ENCODE measurements at places on chromosomes 12 and 14.
A peak's percentile ranks its signal among the peaks of the same experiment; 100 is the strongest.

DNA sequence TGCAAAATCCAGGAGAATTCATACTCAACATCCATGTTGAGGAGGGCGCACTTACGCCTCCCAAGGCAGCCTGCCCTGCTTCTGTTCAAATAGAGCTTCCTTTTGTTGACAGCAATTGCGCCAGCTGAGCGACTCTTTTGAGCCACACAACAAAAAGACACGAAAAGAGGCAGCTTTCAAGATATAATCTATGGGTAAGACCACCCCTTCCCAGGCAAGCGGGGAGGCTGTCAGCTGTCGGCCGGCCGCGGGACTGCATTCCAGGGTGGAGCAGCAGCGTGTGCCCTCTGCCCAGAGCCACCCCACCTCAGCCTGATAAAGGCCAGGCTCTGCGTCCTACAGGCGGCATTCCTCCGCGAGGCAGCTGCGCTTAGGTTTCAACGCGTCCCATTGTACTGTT lies 15.8 kb upstream of the STAB2 start:
- DNase-seq, result no peak

DNA sequence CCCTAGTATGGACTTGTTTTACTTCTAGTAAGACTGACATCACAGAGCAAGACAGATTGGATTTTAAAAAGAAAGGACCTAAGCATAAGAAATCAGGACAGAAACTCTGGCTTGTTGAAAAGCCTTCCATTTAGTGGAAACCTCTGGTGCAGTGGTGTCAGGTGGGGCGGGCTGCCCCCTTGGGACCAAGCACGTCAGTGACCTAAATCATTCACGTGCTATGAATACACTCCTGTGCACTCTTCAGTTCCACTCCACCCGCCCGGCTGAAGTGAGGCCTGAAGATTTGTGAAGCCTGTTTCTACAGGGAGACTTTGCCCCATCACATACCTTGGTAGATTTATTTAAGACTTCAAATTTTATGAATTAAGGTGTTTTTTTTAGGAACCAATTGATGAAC lies 58.2 kb upstream of the STRN3 start:
- DNase-seq, result no peak

GRCh38 chr14:93970585-93970964 lies 5.8 kb downstream of the ASB2 start:
- DNase-seq, result peak; percentile 81

GRCh38 chr12:59833408-59833807 lies 237.6 kb downstream of the SLC16A7 start:
- no peak for DNase-seq

DNA sequence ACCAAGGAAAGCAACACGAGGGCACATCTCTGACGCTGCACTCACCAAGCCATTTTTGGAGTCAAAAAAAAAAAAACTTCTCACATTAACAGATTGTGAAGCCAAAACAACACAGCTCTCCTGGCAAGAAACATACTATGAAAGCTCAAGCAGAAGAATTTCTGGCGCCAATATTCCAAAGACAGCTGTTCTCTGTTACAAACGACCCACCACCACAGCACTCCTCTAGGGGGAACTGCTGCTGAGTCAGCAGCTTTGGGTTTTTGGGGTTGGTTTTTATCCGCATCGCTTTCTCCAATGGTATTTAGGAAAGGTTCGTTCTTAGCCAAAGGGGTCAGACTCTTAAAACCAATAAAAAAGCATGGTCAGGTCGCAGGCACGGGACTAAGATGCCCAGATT lies 379.4 kb downstream of the RPS29 start:
- peak; percentile 99 for DNase-seq

- DNase-seq, result no peak
Measured at GRCh38 chr12:69007101-69007854, 74.3 kb upstream of the CPM start.

DNA sequence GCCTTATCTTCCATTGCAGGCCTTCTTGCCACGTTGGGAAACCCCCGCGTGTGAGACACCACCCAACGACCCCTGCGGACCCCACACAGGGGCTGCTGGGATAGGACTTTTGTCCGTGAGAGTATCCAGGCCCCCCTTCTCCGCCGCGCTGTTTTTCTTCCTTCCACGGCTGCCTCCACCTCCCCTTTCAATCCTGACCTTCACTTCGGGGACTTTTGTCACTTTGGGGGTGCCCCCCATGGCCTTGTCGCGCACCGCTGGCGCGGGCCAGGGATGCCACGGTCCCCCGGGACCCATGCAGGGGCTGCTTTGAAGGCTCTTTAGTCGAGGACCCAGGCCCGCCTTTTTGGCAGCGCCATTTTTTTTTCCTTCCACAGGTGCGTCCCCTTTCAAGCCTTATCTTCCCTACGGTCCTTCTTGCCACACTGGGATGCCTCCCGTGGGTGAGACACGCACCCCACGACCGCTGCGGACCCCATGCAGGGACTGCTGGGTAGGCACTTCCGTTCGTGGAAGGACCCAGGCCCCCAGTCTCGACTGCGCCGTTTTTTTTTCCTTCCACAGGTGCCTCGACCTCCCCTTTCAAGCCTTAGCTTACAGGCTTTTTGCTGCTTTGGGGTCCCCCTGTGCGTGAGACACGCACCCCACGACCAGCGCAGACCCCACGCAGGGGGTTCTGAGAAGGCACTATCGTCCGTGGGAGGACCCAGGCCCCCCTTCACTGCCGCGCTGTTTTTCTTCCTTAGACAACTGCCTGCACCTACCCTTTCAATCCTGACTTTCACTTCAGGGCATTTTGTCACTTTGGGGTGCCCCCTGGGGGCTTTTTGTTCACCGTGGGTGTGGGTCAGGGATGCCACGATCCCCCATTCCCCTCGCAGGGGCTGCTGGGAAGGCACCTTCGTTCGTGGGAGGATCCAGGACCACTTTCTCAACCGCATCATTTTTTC lies 267.4 kb downstream of the ALG10 start:
- DNase-seq, result no peak

DNA sequence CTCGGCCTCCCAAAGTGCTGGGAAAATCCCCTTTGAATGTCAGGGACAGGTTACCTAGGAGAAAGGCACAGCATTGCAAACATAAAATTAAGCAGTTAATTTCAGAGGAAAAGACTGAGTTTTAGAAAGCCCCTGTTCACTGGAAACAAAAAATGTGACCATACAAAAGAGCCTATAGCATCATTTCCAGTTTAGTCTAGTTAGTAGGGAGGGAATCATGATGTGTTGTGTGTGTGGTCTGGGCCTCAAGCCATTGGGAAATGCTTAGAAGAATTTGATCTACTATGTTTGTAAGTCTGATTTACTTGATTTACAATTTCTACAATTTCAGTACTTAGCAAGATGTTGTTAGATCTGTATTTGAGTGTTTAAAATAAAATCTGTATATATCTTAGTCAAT lies 47.1 kb upstream of the RERG start:
- no peak for DNase-seq

DNA sequence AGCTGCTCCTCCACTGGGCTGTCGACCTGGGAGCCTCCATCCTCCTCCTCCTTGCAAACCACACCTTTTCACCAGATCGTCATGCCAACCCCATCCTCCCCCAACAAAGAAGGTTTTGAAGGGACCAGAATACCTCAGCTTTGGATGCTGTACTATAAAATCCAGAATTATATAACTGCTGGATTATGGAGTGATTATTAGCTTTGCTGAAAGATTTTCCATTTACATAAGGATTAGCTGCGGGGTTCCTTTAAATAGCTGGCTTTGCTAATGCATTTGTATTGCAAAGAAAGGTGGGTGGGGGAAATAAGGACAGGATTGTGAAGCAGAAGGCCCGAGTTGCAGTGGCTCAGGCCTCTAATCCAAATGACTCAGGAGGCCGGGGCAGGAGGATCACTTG lies 36.6 kb downstream of the ESRRB start:
- no peak for DNase-seq

DNA sequence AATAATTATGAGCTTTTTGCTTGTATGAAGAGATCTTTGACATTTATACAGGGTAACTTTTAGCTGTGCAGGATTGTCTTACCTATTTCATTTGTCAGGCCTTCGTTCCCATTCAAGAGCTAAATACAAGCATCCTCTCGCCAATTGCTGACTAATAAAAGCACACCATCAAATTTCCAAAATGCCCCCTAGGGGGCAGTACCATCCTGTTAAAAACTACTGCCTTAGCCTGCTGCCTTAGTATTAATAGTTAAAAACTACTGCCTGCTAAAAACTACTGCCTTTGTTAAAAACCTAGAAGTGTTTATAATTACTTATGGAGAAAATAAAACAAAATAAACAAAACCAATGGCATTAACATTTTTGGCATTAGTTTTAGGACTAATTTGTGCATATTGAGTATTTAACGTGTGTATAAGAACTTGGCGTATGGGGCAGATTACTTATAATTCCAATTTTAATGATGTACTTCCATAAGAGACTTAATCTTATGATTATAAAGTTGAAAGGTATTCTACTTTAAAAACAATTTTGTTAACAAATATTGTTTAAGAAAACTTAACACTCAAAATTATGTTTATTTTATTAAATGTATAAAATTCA lies 3.0 kb upstream of the IFI27L2 start:
- DNase-seq, result peak; percentile 98

GRCh38 chr14:80522411-80522810 lies 311.1 kb upstream of the DIO2 start:
- no peak for DNase-seq

DNA sequence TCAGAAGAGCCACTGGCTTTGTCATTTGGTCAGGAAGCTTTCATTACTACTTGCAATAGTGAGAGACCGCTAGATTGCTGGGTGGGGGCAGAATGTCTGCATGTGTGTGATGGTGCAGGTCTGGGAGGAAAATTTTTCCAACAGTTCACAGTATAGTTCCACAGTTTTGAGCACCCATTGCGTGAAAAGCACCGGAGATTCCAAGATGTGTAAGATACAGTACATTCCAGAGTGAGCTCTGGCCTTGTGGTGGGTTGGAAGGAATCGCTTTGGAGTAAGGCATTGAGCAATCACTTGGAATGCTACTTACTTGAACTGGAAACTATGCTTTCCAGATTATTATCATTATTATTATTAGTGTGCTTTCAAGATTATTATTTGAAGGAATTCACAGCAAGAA lies 47.6 kb upstream of the FRMD6 start:
- DNase-seq, result no peak

GRCh38 chr14:87161502-87161901 lies 831.5 kb downstream of the GALC start:
- no peak for DNase-seq

DNA sequence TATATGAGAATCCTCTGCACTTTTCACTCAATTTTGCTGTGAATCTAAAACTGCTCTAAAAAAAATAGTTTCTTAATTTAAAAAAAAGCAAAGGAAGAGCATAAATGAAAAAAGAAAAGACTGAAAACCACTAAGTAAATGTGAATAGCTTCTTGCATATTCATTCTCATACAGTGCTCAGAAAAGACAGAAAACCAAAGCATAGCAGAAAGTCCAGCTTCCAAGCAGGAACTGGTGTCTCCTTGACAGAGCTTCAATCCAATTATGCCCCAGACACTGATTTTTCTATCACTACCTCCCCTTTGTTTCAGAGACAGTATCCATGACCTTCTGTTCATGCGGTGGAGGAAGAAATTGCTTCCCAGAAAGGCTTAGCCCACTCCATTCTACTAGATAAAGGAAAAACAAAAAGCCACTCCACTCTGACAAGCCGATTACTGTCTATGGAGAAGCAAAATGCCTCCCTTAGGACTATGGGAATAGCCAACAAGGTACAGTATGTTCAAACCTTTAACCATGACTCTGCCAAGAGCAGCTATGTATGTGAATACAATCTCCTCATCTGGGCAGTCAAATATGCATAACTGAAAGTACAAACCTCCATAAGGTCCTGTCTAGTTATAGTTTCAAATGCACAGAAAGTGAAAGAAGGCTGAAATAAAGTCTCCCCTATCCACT lies 40.6 kb downstream of the ATF7 start:
- DNase-seq, result no peak

GRCh38 chr12:64918344-64918743 lies 93.9 kb downstream of the TBC1D30 start:
- no peak for DNase-seq

- DNase-seq, result no peak
Measured at GRCh38 chr14:74630881-74631690, 19.0 kb upstream of the LTBP2 start.

- DNase-seq, result no peak
Measured at GRCh38 chr12:27583057-27583797, 59.2 kb downstream of the PPFIBP1 start.

DNA sequence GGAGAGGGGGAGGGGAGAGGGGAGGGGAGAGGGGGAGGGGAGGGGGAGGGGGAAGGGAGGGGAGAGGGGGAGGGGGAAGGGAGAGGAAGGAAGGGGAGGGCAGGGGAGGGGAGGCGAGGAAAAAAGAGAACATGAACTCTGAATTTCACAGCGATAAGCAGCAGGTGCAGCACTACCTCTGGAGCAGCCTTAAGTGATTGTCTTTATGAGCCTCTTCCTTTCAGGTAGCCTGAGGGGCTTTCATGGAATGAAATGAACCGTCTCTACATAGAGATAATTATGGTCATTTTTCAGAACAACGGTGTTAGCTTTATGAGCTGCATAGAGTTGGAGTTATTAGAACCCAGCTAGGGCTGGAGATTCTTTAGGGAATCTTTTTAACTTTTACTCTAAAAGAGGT lies 18.1 kb upstream of the PTCSC3 start:
- DNase-seq, result no peak

- DNase-seq, result peak; percentile 55
Measured at GRCh38 chr12:81644503-81644902, 114.6 kb downstream of the PPFIA2 start.

- DNase-seq, result no peak
Measured at GRCh38 chr12:94157981-94158411, 9.6 kb downstream of the PLXNC1 start.

- DNase-seq, result no peak
Measured at GRCh38 chr12:10113075-10113474, 14.3 kb upstream of the CLEC1A start.

DNA sequence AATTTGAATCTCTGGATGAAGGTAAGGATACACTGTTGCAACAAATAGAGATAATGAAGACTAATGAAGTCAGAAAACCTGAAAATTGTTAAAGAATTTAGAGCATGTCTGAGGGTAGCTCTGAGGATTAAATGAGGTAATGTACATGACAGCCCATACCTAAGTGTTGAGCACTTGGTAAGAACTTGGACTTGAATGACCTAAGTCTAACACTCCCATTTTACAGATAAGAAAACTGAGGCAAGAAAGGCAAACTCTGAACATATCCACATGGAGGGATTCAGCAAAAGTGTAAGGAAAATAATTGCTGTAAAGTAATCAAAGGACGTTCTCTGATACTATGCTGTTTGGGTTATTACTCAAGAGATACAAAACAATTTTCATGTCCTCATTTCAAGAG lies 29.0 kb downstream of the PTPRB start:
- DNase-seq, result no peak

DNA sequence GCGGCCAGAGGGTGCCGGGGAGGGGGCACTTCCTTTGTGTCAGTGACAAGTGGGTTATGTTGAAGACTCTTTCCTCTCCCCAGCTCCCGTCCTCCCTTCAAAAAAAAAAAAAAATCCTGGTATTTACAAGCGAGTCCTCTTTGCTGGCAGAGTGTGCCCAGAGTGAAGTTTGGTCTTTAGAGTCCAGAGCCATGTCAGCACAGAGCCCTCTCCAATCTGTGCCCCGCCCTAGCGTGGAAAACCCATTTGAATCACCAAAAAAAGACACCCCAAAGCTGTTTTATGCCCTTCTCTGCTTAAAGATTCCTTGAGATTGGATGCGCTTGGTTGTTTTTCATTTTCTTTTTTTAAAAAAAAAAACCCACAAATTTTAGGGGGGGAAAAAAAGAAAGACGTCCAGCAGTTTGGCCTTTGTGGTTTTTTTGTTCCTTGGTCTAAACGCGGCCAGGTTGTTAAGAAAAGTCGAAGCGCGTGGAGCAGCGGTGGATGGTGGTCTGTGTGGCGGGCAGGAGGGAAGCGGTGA lies 3.3 kb downstream of the NKX2-1 start:
- DNase-seq, result no peak

Data from NCI-H1694 (cell line).